Activated gamma-delta T cell treated with Interleukin-2 at 50 U/mL for 16 hours (primary cell): ENCODE measurements at places on chromosomes 7 and 10.

GRCh38 chr10:31963589-31963980 is 35.0 kb upstream of the ARHGAP12 start:
- no peak for DNase-seq

DNA sequence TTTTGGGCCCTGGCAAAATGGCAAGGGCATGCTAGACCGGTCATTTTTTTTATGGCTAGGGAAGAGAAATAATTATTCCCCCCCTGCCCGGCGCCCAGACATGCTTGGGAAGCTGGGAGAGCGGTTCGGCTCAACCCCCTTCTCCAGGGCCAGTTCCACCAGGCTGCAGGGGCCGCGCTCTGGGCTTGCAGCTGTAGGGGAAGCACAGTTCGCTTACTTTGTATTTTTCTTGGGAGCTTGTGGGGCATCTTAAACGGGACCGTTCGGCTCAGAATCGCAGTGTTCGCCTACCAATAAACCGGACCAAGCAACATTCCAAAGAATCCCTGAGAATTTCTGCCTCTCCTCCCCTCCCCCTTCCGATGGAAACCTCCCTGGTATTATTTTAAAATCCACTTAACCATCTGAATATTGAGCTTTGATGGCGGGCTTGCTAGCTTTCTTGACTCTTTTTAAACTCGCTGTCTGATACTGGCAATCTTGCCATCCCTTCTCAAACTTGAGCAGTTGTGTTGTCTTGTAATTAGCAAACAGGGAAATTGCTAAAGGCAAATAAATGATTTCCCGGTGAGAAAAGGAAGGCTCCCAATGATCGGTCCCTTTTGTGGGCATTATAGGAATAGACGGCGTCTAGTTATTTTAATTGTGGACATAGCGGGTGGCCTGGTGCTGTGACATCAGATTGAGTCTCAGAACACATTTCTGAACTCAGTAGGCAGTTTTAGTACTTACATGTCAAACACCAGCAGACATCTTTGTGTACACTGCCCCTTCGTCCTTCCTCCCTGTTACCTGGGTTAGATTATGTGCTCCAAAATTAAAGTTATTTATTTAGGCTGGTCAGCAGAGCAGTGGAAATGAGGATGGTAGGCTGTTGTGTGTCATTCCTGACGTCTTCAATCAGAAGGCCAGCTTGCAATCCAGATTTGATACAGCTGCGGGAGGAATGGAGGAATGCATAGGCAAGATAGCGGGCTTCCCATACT is 3.4 kb downstream of the TCF7L2 start:
- DNase-seq = no peak

- DNase-seq = no peak
Measured at GRCh38 chr7:91537260-91538152, 273.3 kb downstream of the FZD1 start.

DNA sequence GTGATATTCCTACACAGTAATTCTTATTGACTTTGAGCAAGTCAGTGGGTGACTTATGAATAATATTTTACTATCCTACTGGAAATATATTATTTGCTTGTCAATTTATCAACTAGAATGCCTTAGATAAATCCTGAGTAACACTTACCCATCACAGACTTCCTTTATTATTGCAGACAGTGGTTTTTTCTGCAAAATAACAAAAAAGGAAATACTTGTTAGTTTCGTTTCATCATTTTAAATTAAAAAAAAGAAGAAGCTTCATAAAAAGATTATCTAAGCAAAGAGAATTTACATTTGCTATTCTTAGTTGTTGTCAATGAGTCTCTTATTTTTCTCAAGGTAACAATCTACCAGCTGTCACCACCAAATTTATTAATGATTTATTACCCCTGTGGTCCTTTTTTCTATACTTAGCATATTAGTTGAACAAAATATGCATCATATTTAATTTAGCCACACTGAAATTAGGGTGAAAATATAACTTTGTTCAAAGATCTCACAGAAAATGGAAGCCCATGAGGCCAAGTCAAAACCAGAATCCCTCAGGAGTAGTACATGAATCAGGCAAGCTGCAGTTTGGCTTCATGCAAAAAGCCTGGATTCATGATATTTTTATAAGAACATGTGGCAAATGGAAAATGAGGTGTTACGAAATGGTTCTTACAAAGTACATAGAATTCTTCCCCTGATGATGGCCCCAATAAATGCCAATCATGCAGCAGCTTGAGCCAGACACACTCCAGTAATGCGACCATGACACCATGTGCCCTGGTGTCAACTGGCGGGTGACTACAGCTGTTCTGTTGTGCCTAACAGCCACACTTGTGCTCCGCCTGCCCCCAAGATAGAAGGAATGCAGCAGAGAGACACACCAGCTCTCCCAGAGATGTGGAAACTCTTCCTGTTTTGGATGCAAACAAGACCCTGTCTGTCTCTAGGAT is 132.6 kb downstream of the ELMO1 start:
- no peak for DNase-seq

- DNase-seq = no peak
Measured at GRCh38 chr7:111408724-111409123, 153.6 kb downstream of the IMMP2L start.

DNA sequence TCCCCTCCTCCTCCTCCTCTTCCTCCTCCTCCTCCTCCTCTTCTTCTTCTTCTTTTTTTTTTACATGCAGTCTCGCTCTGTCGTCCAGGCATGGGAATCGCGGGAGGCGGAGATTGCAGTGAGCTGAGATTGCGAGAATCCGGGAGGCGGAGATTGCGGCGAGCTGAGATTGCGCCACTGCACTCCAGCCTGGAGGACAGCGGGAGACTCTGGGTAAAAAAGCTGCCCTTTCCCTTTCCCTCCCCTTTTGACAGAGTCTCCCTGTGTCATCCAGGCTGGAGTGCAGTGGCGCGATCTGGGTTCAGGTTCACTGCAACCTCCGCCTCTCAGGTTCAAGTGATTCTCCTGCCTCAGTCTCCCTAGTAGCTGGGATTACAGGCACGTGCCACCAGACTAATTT is 168.1 kb upstream of the MALRD1 start:
- DNase-seq = no peak

GRCh38 chr10:97759158-97759887 is 12.5 kb downstream of the SFRP5 start:
- DNase-seq = peak; percentile 38

DNA sequence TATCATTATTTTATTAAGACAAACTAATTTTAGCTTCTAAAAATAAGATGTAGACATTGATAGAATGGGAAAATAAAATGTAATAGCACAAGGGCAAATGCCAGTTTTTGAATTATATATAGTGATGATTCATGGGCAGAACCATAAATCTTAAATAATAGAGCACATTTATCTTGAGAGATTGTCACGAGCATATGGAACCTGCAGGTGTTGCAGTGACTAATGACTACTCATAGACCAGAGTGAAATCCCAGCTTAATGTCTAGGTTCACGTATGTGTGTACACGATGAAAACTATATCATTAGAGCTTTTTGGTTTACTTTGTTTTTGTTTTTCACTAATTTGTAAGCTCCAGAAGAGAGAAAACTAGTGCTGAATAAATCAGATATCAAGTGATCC is 150.2 kb upstream of the CACNA2D1 start:
- no peak for DNase-seq

- DNase-seq = no peak
Measured at GRCh38 chr10:72315611-72316385, 38.9 kb downstream of the DNAJB12 start.

DNA sequence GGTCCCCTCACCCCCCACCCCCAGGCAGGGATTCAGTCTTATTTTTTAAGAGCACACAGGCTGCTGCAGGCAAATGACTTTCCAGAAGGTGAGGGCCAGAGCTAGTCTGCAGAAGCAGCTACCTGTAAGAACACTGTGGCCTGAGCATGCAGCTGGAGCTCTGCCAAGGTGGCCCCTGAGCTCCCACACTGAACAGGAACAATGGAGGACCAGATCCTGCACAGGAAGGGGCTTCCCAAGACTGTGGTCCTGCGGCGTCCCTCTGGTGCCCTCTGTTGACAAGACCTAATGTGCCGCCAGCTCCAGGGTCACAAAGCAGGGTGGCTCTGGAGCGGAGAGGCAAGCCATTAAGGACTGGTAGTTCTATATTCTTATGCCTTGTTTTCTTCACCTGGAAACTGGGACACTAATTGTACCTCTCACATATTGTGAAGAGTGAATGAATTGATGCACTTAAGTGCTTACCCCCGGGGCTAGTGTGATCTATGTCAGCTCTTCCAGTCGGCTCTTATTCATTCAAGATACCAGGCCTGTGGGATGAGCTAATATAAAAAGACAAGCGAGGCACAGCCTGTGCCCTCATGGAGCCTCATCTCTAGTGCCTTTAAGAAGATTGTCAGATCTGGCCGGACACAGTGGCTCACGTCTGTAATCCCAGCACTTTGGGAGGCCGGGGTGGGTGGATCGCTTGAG is 8.0 kb upstream of the BEND7 start:
- no peak for DNase-seq

GRCh38 chr10:125073996-125074395 is 86.4 kb downstream of the CTBP2 start:
- no peak for DNase-seq

DNA sequence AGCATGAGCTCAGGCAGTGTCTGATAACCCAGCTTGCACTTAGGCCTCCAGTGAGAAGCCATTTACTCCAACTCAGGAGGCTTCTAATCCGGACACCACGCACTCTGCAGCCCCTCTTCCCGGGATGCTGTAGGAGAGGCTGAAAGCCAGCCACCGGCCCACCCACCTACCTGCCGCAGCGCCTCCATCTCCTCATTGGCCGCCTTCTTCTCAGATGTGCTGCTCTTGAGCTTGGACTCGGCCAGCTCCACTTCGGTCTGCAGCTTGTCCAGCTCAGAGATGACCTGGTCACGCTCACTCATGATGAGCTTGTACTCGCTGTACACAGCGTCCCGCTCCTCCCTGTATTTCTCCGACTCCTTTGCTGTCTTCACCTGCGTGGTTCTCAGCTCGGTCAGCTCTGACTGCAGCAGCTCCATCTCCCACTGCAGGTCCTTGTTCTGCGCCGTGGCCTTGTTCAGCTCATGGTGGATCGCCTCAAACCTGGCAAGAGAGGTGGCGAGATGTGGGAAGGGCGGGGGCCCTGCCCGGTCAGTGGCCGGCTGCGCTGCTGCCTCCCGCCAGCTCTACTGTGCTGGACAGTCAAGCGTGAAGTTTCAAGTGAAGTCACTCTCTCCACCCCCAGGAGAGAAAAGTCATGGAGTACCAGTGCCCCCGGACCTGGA is 84.7 kb downstream of the DLG5 start:
- DNase-seq = no peak

- no peak for DNase-seq
Measured at GRCh38 chr7:20218279-20218678, 1.1 kb upstream of the MACC1 start.

- DNase-seq = no peak
Measured at GRCh38 chr7:2668401-2668800, 19.6 kb upstream of the AMZ1 start.

DNA sequence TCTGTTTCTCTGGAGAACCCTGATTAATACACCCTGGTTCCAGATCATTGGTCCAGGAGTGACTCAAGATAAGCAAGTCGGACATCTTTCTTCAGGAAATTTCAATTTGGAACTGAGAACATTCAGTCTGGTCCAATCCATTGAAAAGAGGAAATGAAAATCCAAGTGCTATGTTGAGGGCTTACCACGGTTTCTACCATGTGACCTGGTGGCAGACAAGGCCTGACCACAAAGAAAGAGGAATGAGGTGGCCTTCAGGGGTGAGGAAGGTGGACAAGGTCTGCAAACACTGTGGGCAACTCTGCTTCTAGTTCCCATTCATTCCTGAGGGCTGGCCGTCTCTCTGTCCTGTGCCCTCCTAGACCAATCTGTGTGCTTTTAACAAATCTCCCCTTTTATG is 149.2 kb upstream of the GHITM start:
- no peak for DNase-seq

GRCh38 chr7:128163473-128163872 is 77.6 kb upstream of the LEP start:
- DNase-seq = no peak

DNA sequence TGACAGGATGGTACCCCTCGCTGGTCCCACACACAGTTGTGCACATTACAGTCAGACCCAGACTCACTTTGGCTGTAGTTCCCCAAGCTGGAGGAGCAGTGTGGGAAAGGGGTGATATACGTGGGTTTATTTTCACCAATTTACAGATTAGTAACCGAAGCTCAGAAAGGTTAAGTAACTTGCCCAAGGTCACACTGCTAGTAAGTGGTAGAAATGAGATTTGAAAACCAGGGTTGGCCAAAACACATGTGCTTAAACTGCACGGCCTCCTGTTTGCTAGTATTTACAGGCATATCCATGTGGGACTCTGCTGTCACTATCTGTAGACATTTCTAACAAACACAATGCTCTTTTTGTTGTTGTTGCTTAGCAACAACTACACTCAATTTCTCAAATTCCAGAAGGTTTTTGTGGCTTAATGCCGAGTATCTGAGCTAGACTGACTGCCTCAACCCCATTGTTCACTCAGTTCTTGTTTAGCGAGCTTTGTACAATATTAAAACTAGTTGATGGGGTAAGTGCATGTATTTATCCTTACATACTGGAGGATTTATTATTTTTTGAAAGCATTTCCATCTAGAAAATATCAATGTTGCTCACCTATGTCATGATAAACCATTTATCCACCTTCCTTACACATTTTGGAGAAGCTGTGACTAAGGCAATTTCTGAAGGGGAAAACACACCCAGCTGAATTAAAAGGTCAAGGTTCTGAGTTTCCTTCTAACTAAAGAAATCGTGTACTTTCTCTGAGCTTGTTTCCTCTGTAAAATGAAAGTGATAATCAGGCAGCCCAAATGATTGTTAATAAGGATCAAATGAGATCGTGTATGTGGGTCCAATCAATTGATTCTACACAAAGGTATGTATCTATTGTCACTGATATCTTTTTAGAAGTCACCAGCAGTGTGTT is 5.3 kb upstream of the TMEM139 start:
- no peak for DNase-seq

- no peak for DNase-seq
Measured at GRCh38 chr7:5526100-5526905, 102.7 kb upstream of the TNRC18 start.

DNA sequence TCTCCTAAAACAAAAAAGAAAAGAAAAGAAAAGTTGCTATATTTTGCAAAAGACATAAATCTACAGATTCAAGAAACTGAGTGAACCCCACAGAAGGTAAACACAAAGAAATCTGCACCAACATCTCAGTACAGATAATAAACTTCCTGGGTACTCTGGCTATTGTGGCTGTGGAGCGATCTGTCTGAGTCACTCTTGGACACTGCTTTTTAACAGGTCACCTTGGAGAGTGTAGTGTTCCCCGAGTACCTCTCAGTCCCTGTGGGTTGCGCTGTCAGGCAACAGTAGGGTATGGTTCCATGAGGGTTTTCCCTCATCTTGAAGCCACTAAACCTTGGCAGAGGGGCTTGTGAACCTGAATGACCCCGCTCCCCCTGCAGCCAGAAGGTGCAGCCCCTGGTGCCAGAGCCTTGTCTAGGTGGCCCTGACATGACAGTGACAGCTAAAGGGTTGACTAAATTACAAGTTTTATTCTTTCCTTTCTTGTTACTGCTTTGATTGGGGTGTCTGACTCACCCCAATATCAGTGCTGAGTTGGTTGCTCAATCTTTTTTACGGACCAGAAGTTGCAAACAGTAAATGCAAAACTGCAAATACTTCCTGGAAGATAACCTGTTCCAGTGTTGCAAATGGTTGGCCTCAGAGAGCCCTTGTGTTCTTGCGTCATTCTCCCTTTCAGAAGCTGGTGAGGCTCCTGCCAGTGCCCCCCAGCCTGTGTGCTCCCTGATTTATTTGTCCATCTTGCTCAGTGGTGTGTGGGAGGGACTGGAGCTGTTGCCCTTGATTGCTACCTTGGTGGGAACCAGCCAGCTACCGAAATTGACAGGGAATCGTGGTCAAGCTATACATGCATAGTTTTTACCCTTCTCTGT is 30.6 kb downstream of the POR start:
- DNase-seq = no peak
